ENCODE measurements at places on chromosomes 1 and 21. TPM values are rescaled to one million over a fixed set of nuclear protein-coding genes. Genes with fewer than 3 reads are reported as not detected.

- DNase-seq: no peak
These were observed 117.3 kb downstream of the KAZN start for GRCh38 chr1:14715802-14716201.

DNA sequence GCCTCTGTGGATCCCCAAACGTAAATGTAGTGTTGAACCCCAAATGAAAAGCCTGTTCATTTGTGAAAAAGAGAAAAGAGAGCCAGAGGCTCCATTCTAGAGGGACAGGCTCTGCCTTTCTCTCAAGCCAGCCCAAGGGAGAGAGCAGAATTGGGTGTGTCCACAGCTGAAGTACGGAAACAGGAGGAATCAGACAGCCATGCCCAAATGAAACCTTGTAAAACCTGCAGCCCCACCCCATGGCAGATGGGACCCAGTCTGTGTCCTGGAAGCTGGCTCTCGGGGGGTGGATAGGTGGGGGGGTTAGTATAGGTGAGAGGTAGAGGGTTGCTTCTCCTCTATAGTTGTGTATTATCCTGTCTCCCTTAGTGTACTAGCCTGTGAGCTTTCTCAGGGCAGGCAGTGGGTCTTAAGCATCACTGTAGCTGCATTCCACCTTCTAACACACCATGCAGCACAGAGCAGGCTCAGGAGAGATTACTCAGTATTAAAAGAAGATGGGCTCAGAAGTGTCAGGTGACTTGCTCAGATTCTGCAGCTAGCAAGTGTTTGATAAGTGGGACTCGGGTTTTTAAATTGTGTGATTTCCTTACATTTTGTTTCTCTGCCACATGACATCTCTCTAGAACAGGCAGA lies 67.4 kb upstream of the SIPA1L2 start:
- no peak for DNase-seq

DNA sequence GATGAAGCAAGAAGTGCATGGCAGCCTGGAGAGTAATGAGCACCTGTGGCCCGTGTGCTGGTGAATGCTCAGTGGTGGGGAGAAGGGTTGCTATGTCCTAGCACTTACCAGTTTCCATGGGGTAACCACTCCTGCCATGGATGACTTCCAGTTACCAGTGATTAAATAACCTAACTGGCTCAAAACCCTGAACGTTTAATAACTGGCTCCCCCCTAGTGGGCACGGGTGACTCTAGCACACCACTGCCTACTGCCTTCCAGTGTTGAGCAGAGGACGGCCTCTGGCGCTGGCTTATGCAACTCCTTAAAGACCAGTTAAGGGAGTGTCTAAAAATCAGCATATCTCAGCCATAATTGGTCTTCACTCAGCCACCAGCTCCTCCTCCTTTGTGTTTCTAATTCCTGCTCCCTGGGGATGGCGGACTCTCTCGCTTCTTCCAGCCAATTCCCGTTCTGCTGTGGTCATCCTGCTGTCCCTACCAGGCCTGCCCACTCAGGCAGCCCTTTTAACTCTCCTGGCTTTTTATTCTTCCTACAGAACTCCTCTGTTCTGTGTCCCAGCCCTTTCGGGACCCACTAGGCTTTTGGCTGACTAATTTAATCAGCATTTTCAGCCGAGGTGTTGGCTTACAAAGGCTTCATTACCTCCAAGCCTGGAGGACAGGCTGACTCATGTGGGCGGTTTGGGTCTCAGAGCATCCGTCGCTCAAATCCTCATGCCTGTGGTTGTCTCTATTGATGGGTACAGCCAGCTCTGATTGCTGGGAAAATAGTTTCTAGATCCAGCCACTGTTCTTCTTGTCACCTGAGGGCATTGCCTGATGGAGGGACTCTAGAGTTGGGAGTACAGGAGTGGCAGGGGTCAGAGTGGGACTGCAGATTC lies 332.4 kb downstream of the CAMTA1 start:
- DNase-seq: peak; percentile 11

DNA sequence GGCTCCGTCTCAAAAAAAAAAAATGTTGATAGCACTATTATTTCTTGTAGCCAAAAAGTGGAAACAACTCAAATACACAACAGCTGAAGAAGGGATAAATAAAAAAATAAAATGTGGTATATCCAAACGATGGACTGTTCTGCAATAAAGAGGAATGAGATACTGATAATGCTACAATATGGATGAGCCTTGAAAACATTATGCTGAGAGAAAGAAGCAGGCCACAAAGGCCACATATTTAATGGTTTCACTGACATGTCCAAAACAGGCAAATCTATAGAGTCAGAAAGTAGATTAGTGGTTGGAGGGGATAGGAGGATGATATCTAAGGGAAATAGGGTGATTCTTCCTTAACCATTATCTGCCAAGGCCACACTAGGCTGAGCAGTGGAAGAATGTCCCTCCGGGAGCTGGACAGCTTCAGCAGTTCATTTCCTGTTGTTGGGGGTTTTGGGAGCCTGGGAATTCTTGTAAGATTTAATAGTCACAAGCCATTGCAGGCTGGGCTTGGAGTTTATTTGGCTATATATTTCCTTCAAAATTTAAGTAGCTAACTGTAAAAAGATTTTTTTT lies 53.5 kb downstream of the ST3GAL3 start:
- peak; percentile 30 for DNase-seq

- DNase-seq: no peak
These were observed at the start of gene KDF1 for GRCh38 chr1:26959722-26960624. KDF1 (minus strand) TSS chr1:26960468; CDS start chr1:26952380, 8,088 bp downstream.

DNA sequence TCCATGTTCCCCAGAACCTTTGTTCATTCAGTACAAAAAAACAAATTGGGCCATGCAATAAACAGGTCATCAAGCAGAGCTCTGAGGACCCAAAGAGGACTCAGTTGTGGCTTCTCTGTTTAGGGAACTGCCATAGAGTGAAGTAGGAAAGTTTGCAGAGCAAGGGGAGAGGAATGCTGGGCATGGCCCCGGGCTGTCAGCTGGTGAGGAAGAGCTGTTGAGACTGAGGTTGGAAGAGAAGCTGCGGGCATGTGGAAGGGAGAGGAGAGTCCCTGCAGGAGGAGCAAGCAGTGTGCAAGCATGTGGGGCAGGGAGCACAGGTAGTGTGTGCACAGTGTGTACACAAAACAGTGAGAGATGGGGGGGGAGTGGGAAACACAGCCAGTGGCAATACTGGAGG lies 71.8 kb downstream of the NTPCR start:
- no peak for DNase-seq

- no peak for DNase-seq
These were observed 42.8 kb downstream of the SHCBP1L start for GRCh38 chr1:182910143-182910542.

DNA sequence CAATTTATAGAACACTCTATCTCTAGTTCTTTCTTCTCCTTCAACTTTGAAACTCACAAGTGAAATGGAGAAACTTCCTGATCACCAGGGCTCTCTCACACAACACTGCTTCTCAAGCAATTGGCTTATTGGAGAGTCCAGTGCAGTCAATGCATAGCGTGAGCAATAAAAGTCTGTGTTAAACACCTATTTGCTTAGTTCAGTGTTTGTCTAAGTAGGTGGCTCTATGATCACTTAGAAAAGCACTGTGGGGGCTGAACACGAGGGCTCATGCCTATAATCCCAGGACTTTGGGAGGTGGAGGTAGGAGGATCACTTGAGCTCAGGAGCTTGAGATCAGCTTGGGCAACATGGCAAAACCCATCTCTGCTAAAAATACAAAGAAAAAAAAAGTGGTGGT lies 12.2 kb downstream of the CTSS start:
- DNase-seq: no peak

DNA sequence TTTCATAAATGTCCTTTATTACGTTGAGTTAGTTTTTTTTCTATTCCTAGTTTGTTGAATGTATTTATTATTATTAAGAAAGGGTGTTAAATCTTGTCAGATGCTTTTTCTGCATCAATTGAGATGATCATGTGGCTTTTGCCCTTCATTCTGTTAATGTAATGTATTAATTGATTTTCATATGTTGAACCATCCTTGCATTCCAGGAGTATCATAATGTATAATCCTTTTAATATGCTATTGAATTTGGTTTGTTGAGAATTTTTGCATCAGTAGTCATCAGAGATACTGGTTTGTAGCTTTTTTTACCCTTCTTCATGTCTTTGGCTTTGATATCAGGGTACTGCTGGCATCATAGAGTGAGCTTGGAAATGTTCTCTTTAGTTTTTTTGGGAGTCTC lies 100.0 kb downstream of the POFUT2 start:
- DNase-seq: no peak

DNA sequence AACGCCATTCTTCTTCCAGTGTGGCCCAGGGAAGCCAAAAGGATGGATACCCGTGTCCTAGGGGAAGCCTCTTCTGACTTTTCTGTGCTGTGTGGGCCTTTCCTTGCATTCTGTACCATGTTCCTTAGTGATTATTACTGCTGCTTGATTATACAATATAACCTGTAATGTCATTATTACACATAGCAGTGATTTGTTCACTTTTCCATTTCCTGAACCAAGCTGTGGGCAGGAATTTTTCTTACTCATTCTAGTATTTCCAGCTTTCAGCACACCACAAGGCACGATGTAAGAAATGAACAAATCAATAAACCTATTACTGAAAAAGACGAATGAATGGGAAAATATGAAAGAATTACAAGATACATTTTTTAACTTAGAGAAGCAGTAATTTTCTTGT lies 8.4 kb upstream of the USP33 start:
- no peak for DNase-seq

DNA sequence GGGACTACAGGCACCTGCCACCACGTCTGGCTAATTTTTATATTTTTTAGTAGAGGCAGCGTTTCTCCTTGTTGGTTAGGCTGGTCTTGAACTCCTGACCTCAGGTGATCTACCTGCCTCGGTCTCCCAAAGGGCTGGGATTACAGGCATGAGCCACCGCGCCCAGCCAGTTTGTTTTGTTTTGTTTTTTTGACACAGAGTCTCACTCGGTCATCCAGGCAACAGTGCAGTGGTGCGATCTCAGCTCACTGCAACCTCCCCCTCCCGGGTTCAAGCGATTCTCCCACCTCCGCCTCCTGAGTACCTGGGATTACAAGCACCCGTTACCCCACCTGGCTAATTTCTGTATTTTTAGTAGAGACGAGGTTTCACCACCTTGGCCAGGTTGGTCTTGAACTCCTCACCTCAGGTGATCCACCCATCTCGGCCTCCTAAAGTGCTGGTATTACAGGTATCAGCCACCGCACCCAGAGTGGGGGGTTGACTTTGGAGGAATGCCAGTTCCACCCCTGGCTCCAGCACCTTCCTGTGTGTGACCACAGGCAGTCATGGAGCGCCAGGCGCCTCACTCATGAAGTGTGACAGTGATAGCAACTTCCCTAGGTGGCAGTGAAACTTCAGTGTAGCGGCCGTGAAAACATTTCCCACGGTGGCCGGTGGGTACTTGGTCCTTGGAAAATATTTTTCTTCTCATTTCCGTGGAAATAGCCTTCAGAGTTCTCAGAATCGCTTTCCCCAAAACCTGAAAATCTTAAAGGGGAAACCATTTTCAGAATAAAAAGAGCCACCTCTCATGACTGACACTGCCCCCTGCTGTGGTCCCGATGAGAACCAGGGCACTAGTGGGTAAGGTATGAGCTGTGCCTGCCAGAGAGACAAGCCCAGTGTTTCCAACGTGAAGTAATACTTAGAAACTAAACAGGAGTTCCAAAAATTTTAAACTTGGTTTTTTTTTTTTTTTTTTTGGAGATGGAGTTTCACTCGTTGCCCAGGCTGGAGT lies 48.6 kb downstream of the WDR4 start:
- no peak for DNase-seq

GRCh38 chr1:161158316-161159010 lies 837 bp upstream of the USP21 start:
- DNase-seq: no peak

DNA sequence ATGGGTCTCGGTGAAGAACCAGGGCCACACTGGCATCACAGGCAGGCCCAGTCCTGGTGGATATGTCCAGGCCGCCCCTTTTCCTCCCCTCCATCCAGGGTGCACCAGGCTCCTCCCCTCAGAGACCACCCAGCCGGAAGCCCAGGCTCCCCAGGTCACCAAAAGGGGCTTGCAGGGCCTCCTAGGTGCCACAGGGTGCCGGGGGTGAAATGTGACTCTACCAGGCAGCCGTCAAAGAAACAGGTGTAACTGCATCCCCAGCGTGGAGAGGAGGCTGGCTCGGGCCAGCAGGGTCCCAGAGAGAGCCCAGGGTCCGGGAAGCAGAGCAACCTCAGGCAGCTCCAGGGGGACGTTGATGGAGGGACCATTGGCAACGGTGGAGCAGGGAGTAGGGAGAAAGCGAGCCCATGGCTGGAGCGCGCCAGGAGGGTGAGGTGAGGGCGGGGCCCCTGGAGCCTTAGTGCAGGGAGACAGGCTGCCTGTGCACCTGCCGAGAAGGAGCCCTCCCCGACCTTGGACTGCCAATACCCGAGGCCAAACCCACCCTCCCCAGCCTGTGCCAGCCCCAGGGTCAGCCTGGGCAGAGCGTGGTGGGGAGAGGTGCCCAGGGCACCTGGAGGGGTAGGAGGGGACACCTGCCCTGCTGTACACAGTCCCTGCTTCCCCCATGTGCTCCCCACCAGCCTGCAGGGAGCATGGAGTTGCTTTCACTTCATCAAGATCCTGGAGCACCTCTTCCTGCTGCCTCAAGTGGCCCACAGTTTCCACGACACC lies 48.3 kb upstream of the POFUT2 start:
- no peak for DNase-seq

DNA sequence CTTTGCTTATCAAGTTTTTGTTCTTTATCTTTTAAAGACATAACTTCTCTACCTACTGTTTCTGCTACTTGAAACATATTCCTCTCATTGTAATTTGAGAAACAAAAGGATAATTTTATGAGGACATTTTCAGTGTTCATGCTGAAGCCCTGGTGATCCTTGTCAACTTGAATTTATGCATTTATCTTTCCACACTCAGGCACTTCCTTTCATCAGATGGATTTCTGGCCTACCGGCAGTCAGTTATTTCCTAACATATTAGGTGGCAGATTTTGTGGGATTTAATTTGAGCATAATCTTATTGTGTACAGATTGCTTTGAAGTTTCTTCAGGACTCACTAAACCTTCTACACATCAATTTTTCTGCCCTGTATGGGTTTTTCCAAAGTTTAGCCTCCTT lies 75.0 kb downstream of the RGL1 start:
- DNase-seq: no peak

DNA sequence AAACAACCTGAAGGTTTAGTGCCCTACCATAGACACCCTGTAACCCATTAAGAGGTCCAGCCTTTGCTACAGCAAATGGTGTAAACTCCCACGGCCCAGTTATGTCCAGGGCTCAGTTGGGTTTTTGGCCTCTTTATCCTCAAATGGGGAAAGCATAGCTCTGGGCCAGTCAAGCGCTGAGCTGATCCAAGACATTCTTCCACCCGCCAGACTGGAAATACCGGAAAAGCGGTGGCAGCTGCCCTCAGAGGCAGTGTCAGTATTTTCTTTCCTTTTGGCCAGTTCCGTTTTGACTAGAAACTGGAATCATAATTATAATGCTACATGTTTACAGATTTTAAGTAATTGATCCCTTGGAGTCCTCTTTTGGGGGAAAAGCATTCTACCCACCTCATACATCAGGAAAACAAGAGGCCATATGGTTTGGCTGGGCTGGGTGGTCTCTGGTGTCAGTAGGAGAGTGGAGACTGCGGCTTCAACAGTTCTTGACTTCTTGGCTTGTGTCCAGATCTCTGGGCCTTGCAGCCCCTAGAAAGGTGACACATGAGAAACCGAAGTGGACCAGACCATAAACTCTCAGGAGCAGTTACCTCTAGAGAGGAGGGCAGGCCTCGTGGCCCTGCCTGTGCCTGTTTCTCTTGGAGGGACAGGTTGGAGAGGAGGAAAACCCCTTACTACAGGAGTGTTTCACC lies 30.2 kb upstream of the CLDN14 start:
- no peak for DNase-seq

OR2AK2 gene
- not detected for total RNA-seq

C8B gene
- total RNA-seq: not detected

RBM11 gene
- total RNA-seq: 4.8 TPM

KAZN gene
- 10.1 TPM for total RNA-seq

CFH gene
- total RNA-seq: 67.9 TPM
